ENCODE measurements at places on chromosomes 2 and 18. TPM values are rescaled to one million over a fixed set of nuclear protein-coding genes. Genes with fewer than 3 reads are reported as not detected.

- DNase-seq = no peak
Measured at GRCh38 chr2:236256366-236256985, 7.7 kb downstream of the ASB18 start.

GRCh38 chr2:192190474-192190873, 4.3 kb downstream of the TMEFF2 start:
- DNase-seq = no peak

DNA sequence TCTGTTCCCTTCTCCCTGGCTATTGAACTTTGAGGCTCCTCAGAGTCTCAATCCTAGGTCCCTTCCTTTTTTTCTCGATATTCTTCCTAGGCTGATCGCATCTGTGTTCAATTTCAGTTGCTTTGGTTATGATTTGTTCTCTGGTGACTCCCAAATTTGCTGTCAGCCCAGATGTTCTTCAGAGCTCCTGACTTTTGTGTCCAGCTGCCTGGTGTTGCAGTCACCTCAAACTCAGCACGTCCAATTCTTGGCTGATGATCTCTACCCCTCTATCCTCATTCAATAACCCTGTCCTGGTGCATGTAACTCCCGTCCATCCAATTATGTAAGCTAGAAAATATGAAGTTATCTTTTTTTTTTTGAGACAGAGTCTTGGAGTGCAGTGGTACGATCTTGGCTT, 31.4 kb downstream of the DIS3L2 start:
- no peak for DNase-seq

GRCh38 chr2:40224318-40224717, 227.6 kb downstream of the SLC8A1 start:
- peak; percentile 37 for DNase-seq

- DNase-seq = no peak
Measured at GRCh38 chr2:190415794-190416775, 7.9 kb downstream of the MFSD6 start.

- DNase-seq = no peak
Measured at GRCh38 chr18:9062418-9062751, 40.1 kb upstream of the NDUFV2 start.

DNA sequence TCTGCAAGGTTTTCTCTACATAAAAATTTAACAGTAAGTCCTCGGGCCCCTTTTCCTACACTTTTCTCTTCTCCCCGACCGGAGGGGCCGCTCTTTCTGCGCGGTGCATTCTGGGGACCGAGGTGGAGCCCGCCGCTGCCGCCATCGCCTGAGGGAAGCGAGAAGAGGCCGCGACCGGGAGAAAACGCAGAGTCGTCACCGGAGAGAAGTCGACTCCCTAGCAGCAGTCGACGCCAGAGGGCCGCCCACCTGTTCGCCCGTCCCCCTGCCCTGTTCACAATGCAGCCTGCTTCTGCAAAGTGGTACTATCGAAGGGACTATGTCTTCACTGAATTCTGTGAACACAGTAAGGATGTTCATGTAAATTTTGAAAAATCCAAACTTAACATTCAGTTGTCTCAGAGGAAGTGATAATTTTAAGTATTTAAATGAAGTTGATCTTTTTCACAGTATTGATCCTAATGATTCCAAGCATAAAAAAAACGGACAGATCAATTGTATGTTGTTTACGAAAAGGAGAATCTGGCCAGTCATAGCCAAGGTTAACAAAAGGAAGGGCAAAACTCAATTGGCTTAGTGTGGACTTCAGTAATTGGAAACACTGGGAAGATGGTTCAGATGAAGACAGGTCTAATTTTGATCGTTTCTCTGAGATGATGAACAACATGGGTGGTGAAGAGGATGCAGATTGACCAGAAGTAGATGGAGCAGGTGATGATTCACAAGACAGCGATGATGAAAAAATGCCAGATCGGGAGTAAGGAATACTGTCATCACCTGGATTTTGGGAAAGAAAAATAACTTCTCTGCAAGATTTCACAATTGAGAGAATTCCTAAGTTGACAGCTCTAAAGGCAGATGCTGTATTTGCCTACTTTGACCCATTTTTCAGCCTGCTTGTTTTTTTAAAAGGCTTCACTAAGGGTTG, 55.8 kb downstream of the ASXL2 start:
- DNase-seq = peak; percentile 15

- no peak for DNase-seq
Measured at GRCh38 chr18:78778651-78779050, 201.0 kb upstream of the SALL3 start.

- peak; percentile 45 for DNase-seq
Measured at GRCh38 chr2:209476367-209477208, 52.7 kb downstream of the MAP2 start.

TMEM200C gene
- 0.69 TPM for total RNA-seq

PAX3 gene
- total RNA-seq = not detected

GRCh38 chr2:180366481-180366880, 359.4 kb upstream of the CWC22 start:
- DNase-seq = no peak

DNA sequence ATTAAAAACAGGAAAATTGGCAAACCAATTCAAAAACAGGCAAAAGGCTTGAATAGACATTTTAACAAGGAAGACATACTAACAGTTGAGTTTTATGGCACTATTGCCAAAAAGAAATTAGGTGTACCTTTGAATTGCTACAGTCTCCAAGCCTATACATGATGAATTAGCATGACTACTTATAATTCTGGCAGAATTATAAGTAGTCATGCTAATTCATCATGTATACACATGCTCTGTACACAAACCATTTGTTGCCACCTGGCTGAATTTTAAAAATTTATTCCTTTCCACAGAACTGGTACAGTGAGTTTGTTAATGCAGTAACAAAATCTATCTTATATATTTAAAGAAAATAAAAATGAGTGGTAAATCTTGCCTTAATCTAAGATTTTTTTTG, 1332.0 kb upstream of the CRIM1 start:
- DNase-seq = no peak

- DNase-seq = no peak
Measured at GRCh38 chr18:70284976-70285620, 3.7 kb upstream of the SOCS6 start.

GRCh38 chr2:218880102-218880858, at the start of gene WNT10A:
Gene WNT10A (plus strand): TSS chr2:218880852. CDS start chr2:218880996, 144 bp downstream.
- no peak for DNase-seq

DNA sequence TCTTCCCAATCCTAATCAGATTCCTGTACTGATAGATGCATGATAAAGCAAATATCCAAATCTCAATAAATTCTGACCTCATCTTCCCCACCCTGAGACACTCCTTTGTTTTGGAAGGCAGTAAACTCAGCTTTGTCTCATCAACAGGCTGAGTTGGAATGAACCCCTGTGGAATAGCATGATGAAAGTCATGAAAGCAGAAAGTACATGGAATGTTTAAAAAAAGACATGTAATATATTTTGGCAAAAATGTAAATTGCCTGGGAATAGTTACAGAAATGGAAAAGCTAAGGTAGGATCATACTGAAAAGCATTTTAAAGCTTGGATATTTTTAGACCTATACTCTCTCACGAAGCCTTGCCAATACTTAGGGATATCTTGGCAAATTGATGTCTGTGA, 468.7 kb upstream of the CDH7 start:
- no peak for DNase-seq

DNA sequence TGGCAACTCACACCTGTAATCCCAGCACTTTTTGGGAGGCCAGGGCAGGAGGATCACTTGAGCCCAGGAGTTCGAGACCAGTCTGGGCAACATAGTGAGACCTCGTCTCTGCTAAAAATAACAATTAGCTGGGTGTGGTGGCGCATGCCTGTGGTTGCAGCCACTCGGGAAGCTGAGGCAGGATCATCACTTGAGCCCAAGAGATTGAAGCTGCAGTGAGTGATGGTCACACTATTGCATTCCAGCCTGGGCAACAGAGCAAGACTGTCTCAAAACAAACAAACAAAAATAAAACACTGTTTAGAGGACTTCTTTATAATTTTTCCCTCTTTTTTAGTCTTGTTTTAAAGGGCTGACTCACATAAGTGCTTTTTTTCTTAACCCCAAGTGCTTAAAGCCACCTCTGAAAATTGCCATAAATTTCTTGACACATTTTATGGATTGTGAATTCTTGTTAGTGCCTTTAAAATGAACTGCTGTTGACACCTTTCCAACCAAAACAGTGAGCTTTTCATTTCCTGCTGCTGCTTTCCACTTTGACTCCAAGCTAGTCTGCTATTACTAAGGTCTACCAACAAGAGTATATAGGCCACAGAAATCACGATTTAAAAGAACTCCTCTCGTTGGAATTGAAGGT, 41.7 kb downstream of the CYP20A1 start:
- no peak for DNase-seq

GRCh38 chr2:136468799-136469369, 296.5 kb upstream of the THSD7B start:
- DNase-seq = no peak

DNA sequence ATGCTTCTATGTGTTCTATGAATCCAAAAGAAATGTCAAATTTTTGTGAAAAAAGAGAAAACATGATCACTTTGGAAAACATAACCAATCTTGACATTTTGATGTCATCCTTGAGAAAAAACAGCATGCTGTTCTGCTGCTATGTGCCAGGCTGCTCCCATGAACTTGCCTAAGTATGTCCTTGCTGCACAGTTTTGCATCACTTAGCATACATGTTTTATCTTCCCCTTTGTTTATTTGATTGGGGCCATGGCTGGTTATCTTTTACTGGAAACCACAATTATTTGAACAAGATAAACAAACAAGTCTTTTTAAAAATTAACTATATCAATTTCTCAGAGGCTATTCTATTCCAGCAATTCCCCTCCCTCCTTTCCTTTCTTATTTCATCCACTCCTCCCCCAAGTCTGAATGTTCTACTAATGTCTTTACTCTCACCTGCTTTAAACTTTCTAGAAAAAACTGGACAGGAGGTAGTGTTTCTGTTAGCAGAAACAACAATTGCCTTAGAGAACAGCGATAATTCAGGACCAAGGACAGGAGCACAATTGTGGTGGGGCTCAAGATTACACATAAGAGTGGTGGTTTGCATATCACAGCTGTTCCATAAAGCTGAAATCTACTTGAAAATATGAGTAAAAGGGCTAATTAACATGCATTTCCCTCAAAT, 6.7 kb downstream of the AOX1 start:
- DNase-seq = no peak

ALKAL2 gene
- total RNA-seq = 33.1 TPM

DNA sequence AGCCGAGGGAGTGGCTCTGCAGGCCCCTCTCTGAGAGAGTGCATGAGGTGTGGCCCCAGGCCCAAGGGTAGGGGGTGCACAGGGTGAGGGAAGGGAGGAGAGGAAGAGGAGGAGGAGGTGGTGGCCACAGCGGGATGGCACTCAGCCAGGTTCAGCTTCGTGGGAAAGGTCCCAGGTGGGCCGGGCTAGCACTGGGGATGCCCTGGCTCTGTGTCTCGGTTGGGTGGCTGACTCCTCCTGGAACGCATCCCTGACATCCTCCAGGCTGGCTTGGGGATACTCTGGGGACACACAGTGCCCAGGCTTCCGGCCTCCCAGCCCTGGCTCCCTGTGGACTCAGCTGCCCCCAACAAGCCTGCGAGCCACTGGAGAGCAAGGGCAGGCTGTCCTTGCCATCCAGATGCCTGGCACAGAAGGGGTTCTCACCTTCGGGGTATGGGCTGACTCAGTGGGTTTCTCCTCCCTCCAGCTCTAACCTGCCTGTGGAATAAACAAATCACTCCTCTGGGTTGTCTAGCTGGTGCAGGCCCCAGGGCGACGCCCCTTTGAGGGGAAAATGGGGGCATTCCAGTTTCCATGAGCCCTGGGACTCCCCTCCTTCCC, 582 bp upstream of the ZAP70 start:
- DNase-seq = no peak

DNA sequence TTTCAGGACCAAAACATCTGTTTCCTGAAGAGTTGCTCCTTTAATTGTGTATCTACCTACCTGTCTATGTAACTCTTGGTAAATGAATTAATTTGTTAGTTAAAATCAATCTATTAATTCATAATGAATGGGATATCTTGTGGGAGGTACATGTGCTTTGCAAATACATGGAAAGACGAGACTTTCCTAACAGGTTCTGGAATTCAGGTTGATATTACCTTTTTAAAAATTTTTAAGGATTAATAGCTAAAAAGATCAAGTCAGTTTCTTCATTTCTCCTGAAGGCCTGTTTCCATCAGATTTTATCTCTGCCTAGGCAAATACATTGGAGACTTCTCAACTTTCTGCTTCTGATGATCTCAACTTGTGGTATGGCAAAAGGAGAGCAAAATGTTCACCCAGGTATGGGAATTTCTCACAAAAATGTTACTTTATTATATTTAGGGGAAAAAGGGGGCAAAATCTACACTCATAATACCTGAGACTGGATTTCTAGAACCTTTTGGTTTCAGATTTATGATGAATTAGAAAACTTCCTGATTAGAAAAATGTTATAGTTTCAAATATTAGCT, 7.4 kb downstream of the TFPI start:
- no peak for DNase-seq

DNA sequence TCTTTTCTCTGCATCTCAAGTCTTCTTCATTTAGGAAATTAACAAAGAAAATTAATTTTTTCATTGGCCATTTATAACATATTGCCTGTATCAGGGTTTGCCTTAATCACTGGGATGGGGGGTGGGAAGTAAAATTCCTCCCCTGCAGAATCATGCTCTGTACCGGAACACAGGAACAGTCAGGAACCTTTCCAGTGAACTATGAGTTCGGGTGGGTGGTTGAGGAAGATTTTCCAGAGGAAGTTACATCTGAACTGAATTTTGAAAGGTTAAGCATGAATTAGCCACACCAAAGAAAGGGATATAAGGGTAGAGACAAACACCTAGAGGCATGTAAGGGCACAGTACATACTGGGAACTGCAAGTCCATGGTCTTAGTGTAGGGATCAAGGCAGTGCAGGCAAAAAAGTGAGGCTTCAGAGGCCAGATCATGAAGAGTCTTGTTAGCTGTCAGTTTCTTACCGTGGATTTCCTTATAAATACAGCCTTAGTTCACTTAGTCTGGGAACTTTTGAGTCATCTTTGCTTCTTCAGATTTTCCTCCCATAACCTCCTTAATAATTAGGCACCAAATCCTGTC, 55.6 kb downstream of the FAM117B start:
- no peak for DNase-seq

GRCh38 chr2:1477196-1478040, 64.2 kb downstream of the TPO start:
- DNase-seq = no peak

- no peak for DNase-seq
Measured at GRCh38 chr2:189679226-189679625, 4.8 kb downstream of the ANKAR start.

- DNase-seq = no peak
Measured at GRCh38 chr2:125455110-125455509, 1200.8 kb upstream of the GYPC start.

GRCh38 chr2:152155209-152155608, 20.4 kb downstream of the STAM2 start:
- DNase-seq = no peak

GRCh38 chr18:48183613-48184012, 225.6 kb downstream of the ZBTB7C start:
- no peak for DNase-seq

GRCh38 chr2:73716543-73717250, 20.4 kb downstream of the TPRKB start:
- DNase-seq = no peak

GRCh38 chr2:88329815-88330603, 122.5 kb downstream of the FOXI3 start:
- no peak for DNase-seq

KIDINS220 gene
- total RNA-seq = 185 TPM

GRCh38 chr18:56358608-56359280, 279.6 kb downstream of the TXNL1 start:
- DNase-seq = no peak

TMEM17 gene
- total RNA-seq = not detected

SNTG2 gene
- total RNA-seq = 18.2 TPM
